HS-27A (cell line): ENCODE measurements at places on chromosomes 11 and 22.

GRCh38 chr11:86415026-86415425 is 40.3 kb downstream of the CCDC81 start:
- DNase-seq = no peak

DNA sequence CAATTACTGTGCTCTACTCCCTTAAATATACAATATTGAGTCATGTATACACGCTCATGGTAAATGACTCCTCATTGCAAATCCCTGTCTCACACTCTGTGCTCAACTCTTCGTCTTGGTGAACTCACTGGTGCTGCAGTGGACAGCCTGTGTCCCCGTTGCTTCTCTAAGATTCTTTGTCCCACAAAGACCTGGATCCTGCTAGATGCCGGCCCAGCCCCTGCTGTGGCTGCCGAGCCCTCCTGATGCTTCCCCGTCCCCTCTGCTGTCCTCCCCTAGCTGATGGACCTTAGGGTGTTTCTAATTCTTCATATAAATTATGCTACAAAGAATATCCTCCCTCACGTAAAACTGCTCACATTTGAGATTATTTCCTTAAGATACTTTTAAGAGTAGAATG is 5.5 kb downstream of the APOL2 start:
- no peak for DNase-seq

- no peak for DNase-seq
Measured at GRCh38 chr11:129275828-129276227, 83.7 kb upstream of the ARHGAP32 start.

- no peak for DNase-seq
Measured at GRCh38 chr11:11396301-11397035, 43.4 kb upstream of the CSNK2A3 start.

DNA sequence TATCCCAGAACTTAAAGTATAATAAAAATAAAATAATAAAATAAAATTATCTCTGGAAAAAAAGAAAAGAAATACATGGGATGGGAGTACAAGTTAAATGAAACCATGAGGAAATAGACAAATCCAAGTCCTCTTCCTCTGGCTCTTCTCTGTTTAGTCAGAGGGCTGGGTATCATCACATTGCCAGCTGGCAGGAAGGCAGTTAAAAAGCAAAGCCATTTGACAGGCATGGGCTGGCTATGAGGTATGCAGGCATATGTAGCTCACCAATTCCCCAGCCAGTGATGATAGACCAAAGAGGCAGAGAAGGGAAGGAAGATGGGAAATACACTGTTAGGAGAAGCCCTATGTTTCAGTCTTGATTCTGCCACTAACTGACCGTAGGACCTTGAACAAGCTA is 6.5 kb downstream of the LYVE1 start:
- DNase-seq = no peak

DNA sequence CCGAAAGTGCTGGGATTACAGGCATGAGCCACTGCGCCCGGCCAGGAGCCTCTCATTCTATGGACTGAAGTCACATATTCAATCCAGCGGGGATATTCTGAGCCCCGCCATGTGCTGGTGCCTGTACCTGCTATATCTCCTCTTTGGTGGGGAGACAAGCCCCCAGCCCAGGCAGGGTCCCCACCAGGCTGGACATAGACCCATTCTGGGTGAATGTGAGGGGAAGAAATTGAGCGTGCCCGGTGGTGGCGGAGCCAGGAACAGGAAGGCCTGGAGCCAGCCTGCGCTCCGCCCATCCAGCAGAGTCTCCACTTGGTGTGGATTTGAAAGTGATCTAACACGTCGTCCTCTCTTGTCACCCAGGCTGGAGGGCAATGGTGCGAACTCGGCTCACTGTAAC is 38.0 kb upstream of the CSNK1E start:
- DNase-seq = no peak

- no peak for DNase-seq
Measured at GRCh38 chr11:118872403-118872821, 11.3 kb upstream of the CXCR5 start.

GRCh38 chr22:42489000-42489399 is 30.6 kb downstream of the RRP7A start:
- DNase-seq = no peak

GRCh38 chr11:57155838-57156607 is 25.7 kb upstream of the LRRC55 start:
- DNase-seq = no peak

GRCh38 chr22:20533095-20533878 is 25.9 kb downstream of the MED15 start:
- DNase-seq = no peak

DNA sequence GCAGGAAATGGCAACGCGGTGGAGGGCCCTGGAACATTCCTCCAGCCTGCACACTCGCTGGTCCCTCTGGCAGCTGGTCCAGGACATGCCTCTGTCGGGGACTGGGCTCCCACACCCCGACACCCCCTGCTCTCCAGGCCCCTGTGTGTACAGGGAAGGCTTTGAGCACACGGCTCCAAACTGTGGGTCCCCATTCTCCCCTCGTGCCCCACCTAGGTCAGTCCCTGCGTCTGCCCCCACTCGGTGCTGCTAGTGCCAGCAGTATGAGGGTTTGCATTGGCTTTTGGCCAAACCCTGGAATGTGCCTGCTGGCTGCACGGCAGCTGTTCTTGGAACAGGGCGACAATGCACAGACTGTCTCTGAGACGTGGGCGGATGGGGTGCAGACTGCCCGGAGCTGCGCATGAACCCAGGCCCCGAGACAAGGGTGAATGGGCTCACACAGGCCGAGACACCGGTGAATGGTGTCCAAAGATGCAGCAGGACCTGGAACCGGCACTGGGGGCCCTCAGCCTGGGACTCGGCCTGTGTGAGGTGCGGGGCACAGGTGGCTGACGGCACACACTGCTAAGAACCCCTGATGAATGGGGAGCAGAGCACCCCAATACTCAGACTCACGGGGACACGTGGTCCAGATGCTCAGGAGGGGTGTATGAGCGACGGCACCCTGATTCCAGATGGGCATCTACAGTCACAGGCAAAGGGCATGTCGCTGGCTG is 7.5 kb upstream of the SYT8 start:
- peak; percentile 89 for DNase-seq

DNA sequence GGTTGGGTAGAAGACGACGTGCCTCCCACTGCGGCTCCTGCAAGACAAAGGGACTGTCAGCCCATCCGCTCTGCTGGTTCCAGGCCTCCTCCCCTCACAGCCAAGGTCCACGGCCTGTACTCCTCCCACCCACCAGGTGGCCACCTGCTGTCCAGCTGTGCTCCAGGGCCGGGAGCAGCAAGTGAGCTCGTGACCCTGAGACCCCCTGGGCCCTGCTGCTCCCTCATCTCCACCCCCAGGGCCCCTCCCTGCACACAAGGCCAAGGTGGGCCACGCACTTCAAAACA is 27.4 kb downstream of the TSPAN4 start:
- no peak for DNase-seq

GRCh38 chr11:120532832-120533196 is 21.3 kb downstream of the GRIK4 start:
- DNase-seq = no peak

- no peak for DNase-seq
Measured at GRCh38 chr11:62988276-62988675, 3.5 kb upstream of the SLC22A6 start.

DNA sequence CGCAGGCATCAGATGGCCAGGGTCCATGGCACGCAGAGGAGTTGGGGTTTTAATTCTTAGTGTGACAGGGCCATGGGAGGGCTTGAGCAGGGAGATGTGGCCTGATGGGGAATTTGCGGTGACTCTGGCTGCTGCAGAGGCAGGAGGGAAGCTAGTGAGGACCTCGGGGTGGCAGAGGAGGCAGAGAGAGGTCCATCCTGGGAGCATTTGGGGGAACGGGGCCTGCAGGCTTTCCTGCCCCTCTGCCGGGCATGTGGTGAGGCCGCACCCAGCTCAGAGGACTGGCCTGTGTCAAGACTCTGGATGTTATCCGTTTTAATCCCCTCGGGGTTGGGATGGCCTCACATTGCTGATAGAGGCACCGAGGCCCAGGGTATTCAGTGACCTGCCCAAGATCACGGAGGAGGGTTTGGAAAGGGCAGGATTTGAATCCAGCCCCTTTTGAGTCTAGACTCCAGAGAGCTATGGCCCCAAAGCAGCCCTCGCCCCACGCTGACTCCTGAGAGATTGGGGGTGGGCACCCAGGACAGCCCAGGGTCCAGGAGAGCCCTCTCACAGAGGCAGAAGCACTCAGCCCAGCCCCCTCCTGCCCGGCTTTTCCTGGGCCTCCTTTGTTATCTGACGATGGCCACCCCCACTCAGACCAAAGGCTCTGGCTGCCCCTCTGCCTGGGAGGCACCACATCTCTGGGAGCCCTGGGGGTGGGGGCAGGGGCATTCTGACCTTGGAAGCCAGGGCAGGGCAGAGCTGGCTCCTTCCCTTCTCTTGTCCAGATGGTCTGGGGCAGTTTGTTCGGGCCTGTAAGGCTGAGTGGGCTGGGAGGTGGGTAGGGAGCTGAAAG is 13.9 kb downstream of the MGAT3 start:
- no peak for DNase-seq
